ENCODE measurements at places on chromosomes 7 and 10. TPM values are rescaled to one million over a fixed set of nuclear protein-coding genes. Genes with fewer than 3 reads are reported as not detected.

The TMEM213 gene
- not detected for total RNA-seq

GRCh38 chr10:35433851-35434426 lies 97.6 kb downstream of the CCNY start:
- DNase-seq: no peak
- no peaks in the 10 kb centered on the region for H3K27me3 ChIP-seq
- no peak overlapping the region for H3K27ac ChIP-seq
- no peak overlapping the region for H3K4me3 ChIP-seq

The H2BK1 gene
- not detected for total RNA-seq

The TRIM50 gene
- total RNA-seq: 16.2 TPM

The OPN4 gene
- total RNA-seq: not detected

DNA sequence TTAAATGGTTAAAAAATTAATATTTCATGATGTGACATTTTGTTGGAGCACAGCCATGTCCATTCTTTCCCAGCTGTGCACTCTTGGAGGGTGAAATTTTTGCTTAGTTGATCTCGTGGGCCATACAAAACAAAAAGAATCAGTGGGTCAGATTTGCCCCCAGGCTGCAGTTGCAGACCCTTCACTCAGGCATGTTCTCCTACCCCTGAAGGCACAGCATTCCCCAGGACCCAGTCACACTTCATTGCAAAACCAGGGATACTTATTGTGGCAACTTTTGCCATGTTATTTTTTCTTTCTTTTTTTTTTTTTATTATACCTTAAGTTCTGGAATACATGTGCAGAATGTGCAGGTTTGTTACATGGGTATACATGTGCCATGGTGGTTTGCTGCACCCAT lies 6.0 kb downstream of the TAS2R40 start:
- no peak overlapping the region for H3K27ac ChIP-seq
- no peak for DNase-seq

All from body of pancreas (tissue), 4 donors.